ENCODE measurements at places on chromosomes 1 and 21.
A peak's percentile ranks its signal among the peaks of the same experiment; 100 is the strongest.

GRCh38 chr1:174157157-174157806 lies 2.0 kb upstream of the RABGAP1L start:
- DNase-seq, result peak; percentile 59

GRCh38 chr1:186519982-186520381 lies 59.1 kb upstream of the PDC start:
- DNase-seq, result no peak

DNA sequence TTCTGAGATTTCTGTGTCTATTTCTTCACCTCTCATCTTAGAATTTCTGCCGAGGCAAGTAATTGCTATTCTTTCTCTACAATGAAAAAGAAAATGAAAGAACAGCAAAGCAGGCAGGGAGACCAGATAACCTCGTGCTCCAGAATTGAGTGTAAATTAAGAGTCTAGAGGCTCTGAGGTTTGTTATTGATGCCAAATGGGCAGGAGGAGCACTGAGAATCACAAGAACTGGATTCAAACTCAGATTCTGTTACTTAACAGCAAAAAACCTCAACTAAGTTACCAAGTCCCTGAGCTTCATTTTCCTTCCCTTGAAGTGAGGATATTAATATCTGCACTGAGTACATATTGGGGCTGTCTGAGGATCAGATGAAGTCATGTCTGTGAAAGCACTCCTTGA lies 5.5 kb upstream of the DDR2 start:
- DNase-seq, result no peak

GRCh38 chr1:51093581-51093980 lies 8.4 kb upstream of the C1orf185 start:
- DNase-seq, result no peak
